HFF-Myc (cell line): ENCODE measurements at places on chromosomes 16 and 17.

DNA sequence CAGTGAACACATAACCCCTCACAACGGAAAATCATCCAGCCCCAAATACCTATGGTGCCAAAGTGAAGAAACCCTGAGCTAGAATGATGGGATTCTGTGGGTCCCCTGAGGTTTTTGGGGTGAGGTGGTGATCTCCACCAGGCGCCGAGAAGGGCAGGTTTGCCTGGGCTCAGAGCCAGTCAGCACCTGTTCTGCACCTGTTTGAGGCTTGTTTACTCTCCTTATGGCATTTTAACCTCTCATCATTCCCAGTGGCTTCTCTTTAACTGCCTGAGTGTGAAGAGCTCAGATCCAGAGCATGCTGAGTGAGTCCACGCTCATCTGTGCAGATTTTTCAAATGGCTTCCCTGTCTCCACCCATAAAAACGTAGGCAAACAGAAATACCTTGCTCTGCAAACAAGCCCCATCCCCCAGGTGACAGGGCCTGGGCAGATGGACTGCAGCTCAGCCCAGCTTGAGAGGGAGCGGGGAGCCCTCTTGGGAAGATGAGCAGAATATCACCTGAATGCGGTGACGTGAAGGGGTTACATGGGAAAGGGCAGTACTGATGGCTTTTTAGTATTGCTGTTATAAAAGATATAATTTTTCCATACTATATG, 40.1 kb upstream of the CLEC19A start:
- no peak for DNase-seq

DNA sequence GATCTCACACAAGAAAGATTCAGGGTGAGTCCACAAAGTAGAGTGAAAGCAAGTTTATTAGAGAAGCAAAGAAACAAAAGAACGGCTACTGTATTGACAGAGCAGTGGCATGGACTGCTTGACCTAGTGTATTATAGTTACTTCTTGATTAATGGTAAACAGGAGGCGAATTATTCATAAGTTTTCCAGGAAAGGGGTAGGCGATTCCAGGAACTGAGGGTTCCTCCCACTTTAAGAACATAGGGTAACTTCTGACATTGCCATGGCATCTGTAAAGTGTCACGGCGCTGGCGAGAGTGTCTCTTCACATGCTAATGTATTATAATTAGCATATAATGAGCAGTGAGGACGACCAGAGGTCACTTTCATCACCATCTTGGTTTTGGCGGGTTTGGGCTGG, 93.2 kb downstream of the CACNG3 start:
- DNase-seq, result no peak

DNA sequence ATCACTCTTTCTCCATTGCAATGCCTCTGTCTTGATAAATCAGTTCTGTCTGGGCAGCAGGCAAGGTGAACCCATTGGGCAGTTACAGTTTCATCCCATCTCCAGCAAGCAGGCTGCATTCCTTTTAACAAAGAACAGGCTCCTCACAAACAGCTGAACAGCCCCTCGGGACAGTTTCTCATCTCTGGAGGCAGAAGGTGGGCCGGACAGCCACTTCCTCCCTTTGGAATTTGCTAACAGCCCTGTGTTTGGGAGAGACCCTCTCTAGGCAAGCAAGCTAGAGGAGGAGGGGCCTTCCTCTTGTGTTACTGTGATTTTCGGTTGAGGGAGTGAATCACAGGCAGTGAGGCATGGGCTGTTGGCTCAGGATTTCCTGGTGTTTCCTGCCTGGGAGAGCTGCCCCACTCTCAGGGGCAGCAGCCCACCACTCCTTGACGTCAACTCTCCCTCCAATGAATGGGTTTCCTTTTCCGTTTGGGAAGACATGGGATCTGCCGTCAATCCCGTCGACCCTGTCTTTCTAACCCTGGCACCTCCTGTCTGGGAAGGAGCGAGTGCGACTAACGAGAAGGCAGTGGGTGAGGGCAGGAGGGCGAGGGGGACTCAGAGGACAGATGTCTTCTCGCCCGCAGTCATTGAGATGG, 3.7 kb upstream of the PGS1 start:
- DNase-seq, result no peak

- no peak for DNase-seq
Measured at GRCh38 chr16:64498363-64498762, 623.5 kb downstream of the CDH11 start.

- DNase-seq, result no peak
Measured at GRCh38 chr16:5001986-5002385, 31.7 kb downstream of the NAGPA start.

DNA sequence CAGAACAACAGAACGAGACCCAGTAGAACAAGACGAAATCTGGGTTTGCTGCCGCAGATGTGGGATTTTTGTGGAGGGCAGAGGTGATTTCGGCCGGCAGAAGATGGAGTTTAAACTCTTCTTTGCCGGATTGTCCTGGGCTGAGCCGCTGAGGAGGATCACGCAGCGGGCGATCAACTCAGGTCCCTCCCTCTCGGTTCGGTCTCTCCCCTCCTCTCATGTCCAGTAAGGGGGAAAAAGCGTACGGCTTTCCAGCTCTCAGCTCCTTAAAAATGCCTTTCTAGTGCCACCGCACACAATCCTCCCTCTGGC, 2.5 kb downstream of the PHF12 start:
- no peak for DNase-seq

- DNase-seq, result no peak
Measured at GRCh38 chr16:8916541-8917225, 34.5 kb downstream of the LITAFD start.

DNA sequence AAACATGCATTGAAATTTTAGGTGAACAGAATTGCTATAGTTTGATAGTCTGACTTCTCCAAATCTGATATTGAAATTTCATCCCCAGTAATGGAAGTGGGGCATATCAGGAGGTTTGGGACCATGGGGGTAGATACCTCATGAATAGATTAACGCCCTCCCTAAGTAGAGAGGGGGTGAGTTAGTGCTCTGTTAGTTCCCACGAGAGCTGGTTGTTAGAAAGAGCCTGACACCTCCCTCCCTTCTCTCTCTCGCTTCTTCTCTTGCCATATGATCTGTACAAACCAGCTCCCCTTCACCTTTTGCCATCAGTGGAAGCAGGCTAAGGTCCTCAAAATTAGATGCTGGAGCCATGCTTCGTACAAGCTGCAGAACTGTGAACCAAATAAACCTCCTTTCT, 78.8 kb downstream of the BRIP1 start:
- no peak for DNase-seq

DNA sequence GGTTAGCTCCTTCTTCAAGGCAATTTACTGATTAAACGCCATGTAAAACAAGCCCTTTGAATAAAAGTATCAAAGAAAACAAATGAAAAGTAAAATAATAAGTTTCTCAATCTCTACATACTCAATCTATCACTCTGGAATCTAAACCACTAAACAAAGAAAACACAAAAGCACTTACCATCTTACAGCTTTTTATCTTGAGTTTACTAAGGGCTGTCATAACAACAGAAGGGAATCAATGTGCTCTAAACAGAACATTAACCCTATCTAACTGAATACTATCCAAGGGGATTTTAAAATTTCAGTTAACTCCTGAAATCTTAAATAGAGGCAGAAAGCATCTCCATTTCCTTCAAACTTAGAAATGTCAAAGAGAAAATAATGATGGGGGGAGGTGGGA, 3.4 kb downstream of the SKA2 start:
- no peak for DNase-seq

- DNase-seq, result no peak
Measured at GRCh38 chr17:49986396-49987289, 8.4 kb downstream of the DLX3 start.

DNA sequence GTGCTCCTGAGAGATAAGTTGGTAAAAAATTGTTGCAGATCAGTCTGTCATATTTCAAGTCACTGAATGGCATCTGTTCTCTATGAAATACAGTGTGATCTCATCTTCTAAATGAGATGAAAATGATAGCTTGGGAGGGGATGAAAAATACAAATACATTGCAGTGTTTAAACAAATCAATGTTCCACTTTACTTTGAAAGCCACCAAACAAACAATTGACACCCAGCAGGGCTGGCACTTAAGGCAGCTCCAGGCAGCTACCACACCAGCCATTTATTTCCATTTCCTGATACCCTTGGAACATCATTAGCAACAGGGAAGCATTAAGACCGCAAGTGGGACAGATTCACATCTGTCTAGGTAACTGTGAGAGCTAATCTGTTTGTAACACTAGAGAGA, 827.6 kb upstream of the KIF2B start:
- DNase-seq, result no peak
